Type B pancreatic cell (in vitro differentiated cells): ENCODE measurements at places on chromosomes 6 and 20. TPM values are rescaled to one million over a fixed set of nuclear protein-coding genes. Genes with fewer than 3 reads are reported as not detected.

Gene PBX2
- total RNA-seq, result 137 and 166 TPM in 2 replicates

Gene DHX35
- 7.1 and 14.0 TPM in 2 replicates for total RNA-seq

Gene RIOK1
- total RNA-seq, result 20.1 and 24.0 TPM in 2 replicates

Gene SGK2
- total RNA-seq, result 9.9 and 10.7 TPM in 2 replicates

Gene GPLD1
- 1.2 and 3.8 TPM in 2 replicates for total RNA-seq
